ENCODE measurements at places on chromosomes 7 and 10. TPM values are rescaled to one million over a fixed set of nuclear protein-coding genes. Genes with fewer than 3 reads are reported as not detected.
A peak's percentile ranks its signal among the peaks of the same experiment; 100 is the strongest.

DNA sequence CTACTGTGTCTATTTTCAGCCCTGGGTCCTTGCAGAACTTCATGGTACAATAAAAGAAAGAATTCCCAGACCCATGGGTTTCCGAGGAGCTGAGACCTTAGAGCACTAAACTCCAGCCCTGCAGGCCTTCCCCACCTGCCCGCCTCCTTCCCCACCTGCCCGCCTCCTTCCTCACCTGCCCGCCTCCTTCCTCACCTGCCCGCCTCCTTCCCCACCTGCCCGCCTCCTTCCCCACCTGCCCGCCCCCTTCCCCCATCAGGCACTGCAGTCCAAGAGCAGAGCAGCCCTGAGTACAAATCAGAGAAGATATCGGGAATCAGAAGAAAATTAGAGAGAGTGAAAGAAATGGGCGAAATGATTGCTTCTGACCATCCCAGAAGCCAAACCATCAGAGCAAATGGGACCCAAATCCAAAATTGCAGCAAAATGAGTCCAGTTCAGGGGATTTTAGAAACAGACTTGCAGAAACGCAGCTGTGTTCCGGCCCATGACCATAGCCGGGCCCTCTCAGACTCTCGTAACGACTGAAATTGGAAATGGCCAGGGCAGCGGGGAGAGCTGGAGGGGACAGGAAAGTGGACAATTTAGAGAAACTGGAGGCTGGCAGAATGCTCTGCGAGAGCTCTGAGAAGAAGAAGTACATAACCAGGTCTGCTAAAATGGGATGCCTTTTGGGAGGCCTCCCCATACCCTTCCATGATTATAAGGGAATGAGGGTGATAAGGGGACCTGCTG lies 568.4 kb downstream of the TCERG1L start:
- H3K36me3 ChIP-seq: no peaks in the 10 kb centered on the region
- DNase-seq: no peak
- peaks cover 38% of the 10 kb centered on the region for H3K27me3 ChIP-seq
- no peaks in the 10 kb centered on the region for H3K4me1 ChIP-seq
- no peak overlapping the region for H3K27ac ChIP-seq

GRCh38 chr10:110524179-110524858 lies 26.6 kb downstream of the DUSP5 start:
- peaks cover 33% of the 10 kb centered on the region for H3K36me3 ChIP-seq
- H3K27me3 ChIP-seq: no peaks in the 10 kb centered on the region
- no peak overlapping the region for H3K4me3 ChIP-seq
- H3K27ac ChIP-seq: 0 out of 2 replicates have a peak overlapping the region, but pooled peaks have one; percentile 31
- DNase-seq: no peak

KIFBP gene
- 26.0 TPM for total RNA-seq

- H3K27ac ChIP-seq: no peak overlapping the region
- H3K4me3 ChIP-seq: no peak overlapping the region
- no peak for DNase-seq
- H3K36me3 ChIP-seq: no peaks in the 10 kb centered on the region
- H3K27me3 ChIP-seq: no peaks in the 10 kb centered on the region
Measured at GRCh38 chr7:113030489-113030888, 56.1 kb downstream of the GPR85 start.

DNA2 gene
- total RNA-seq: 33.4 TPM
